ENCODE measurements at places on chromosomes 1 and 21.

- DNase-seq: no peak
Measured at GRCh38 chr1:34373912-34374311, 197.2 kb downstream of the C1orf94 start.

DNA sequence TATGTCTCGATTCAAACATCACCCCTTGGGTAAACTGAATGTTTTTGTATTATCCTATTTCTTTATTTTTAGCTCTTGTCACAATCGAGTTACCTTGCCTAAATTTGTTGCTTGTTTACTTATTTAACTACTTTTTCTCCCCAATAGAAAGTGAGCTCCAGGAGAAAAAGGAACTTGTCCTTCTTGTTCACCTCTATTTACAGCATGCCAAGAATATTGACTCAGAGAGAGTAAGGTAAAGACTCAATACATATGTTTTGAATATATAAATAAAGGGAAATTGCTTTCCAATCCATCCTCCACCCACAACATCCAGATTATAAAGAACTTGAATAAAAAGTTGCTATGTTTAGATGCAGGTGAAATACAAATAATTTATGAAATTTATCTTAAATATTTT lies 107.3 kb upstream of the PDC start:
- DNase-seq: no peak

DNA sequence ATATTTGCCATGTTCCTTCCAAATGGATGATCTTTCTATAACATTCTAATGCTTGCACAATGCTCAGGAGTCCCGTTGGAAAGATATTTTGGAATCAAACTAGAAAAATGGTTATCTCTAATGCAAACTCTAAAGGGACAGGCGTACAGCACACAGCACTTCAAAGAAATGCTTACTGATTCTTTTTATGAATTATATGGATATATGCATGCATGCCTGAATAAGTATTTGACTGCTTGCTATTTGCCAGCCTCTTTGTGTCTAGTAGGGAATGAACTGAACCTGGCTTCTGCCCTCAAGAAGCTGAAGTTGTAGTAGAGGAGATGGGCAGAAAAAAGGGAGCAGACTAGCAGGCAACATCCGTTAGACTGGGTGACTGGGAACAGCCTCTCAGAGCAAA lies 48.1 kb downstream of the PCSK9 start:
- DNase-seq: no peak

DNA sequence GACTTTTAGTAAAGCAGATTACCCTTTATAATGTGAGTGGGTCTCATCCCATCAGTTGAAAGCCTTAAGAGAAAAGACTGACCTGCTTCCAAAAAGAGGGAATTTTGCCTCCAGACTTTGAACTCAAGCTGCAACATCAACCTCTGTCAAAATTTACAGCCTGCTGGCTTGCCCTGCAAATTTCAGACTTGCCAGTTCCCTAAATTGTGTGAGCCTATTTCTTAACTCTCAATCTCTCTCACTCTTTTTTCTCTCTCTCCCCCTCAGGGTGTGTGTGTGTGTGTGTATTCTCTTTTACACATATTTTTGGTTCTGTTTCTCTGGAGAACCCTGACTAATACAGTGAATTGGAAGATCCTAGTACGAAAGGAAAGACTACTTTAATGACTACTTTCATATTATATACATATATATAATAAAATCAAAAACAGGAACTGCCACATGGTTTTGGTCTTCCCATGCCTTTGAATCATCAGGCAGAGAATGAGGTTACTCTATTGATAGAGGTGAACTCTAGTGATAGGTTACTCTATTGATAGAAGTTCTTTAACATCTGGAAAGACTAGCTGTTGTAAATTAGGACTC lies 6.4 kb downstream of the OR2C3 start:
- no peak for DNase-seq

- DNase-seq: no peak
Measured at GRCh38 chr1:78607944-78608343, 12.3 kb upstream of the IFI44L start.

DNA sequence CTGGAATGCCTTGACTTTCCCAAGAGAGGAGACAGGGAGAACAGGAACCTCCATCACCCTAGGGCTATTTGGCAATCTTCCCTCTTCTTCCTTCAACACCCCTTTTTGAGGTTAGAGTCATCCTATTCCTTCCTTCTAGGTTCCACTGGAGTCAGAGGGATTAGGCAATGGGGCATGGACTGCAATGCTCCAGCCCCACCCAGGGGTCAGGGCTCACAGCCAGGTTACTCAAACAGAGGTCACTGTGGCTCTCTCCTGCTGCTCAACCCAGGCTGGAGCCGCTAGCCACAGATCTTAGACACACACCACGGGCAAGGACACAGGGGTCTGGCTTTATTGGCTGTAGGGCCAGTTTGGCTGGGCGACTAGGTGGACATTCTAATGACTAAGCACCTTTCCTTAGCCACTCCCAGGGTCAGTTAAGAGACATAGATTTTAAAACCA lies 145.5 kb upstream of the NRIP1 start:
- no peak for DNase-seq

GRCh38 chr1:217136895-217137205 lies 413.6 kb upstream of the ESRRG start:
- no peak for DNase-seq

- DNase-seq: no peak
Measured at GRCh38 chr1:233738396-233738795, 124.5 kb downstream of the KCNK1 start.

DNA sequence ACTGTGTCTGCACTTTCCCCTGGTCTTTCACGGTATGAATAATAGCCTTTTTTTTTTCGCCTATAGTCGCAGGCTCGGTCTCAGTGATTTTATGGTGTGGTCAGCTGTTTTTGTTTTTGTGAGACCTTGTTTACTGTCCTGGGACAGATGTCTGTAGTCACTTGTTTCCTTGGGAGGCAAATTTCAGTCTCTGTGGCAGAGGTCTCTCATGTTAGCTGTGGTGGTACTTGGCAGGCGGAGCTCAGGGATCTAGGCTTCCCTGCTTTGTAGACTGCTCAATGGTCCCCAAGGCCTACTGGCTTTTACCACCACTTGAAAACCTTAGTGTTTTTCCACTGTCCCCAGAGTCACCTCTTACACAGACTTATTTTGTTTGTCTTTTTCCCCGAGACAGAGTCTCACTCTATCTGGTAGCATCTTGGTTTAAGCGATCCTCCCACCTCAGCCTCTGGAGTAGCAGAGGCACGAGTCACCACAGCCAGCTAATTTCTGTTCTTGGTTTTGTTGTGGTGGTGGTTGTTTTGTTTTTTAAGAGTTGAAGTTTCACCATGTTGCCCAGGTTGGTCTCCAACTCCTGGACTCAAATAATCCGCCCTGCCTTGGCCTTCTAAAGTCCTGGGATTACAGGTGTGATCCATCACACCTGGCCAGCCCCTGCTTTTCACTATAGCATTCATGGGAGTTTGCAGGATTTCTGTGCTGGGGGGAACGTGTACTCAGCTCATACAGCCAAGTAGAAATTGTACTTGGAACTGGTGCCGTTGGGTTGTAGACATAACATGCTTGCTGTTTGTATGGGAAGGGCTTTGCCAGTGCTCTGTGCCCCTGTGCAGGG lies 10.3 kb downstream of the RNU1-2 start:
- DNase-seq: peak; percentile 43

GRCh38 chr1:23273450-23274133 lies 56.3 kb upstream of the HTR1D start:
- DNase-seq: peak; percentile 78

DNA sequence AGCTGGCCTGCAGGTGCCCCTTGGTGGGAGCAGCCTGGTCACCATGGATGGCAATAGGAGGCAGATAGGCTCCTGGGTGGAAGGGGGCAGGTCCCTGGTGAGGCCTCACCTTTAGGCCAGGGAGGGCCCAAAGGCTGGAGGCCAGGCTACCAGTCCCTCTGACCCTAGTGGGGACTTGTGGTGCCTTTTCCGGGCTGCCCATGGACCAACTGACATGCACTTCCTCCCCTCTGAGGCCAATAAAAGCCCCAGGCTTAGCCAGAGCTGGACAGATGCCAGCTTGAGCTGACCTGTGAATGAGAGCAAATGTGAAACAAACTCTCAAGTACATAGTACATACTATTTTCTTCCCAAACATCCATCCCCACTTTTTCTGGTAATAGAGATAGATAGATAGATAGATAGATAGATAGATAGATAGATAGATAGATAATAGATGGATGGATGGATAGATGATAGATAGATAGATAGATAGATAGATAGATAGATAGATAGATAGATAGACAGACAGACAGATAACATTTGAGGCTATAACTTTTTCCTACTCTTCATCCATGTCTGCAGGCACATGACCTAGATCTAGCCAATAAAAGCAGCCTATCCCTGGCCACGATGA lies 9.2 kb upstream of the CTTNBP2NL start:
- no peak for DNase-seq

DNA sequence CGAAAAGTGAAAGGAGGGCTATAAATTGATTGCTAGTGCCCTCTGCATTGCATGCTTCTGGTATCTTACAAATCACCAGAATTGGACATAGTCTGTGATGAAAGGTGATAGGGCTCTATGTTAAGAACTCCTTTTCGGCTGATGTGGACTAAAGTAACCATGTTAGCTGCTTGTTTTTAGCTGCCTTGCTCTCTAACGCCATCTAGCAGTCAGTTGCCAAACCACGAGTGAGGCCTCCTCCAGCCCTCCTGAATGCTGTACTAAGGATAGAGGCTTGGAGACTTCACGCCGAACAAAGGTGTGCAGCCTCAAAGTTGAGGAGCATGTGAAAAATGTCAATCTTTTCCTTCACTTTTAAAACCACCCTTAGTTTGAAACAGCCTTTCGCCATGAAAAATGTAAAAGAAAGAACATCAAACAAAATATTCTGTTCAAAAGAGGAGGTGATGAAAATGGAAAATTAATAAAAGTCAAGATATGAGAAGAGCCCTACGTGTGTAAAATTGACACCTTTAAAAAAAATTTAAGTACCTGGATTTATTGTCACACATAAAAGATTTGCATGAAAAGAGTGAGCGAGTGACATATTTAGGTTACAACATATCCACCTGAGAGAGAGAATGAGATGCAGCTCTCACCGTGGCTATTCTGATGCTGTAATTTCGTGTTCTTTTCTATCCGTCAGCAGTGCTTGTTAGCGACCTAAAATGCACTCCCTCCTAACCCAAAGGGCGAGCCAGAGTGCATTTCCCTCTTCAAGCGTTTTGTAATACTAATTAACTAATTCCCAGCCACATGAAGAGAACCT lies 8.1 kb downstream of the LRRC53 start:
- DNase-seq: peak; percentile 56

DNA sequence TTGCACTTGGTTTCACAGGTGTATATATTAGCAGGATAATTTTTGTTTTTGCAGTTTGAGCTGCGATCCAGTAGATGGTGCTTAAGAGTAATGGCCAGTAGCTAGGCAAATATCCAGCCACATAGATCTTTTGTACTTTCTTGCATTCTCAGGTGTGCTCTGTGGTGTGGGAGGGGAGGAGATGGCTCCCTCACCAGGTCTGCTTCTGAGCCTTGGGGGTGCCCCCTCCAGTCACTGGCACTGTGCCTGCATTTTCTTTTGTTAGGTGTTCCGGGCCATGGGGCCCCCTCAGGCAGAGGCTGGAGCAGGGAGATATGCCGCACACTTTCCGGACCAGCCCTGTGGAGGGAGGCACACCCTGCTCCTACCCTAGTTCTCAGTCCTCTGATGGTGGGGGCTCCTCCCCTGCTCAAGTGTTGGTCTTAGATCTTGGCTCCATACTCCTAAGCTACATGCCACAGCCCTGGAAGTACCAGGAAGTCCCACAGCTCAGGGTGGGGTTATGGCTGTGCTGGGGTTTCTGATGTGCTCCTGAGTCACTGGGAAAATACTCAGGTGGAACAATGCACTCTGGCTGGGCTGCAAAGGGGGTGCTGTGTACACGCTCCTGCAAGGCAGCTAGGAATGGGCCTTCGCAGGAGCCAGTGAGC lies 197.6 kb upstream of the DMRTA2 start:
- peak; percentile 8 for DNase-seq

GRCh38 chr21:38661197-38661871 lies 144.4 kb upstream of the ETS2 start:
- DNase-seq: no peak

DNA sequence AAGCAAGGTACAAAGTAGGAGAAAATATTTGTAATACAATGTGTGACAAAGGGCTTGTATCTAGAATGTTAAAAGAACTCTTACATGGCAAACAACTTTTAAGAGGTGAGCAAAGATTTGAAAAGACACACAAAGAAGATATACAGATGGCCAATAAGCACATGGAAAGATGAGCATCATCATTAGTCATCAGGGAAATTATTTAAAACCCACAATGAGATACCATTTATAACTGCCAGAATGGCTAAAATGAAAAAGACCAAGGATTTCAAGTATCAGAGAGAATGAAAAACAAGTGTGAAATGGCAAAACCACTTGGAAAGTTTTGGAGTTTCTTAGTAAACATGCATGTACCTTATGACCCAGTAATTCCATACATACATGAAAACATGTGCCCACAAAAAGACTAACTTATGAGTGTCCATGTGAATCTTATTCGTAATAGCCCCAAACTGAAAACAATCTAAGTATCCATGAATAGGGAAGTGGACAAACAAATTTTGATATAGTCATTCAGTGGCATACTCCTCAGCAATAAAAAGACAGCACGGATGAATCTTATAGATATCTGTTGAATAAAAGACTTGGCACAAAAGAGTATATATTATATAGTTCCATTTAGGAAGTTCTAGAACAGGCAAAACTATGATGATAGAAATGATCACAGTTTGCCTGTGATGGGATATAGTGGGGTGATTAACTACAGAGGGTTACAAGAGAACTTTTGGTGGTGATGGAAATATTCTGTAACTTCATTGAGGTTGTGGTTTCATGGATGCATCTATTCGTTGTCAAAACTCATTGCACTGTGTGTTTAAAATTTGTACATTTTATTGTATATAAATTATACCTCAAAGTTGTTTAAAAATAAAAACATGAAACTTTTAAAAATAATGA lies 82.0 kb downstream of the DISP1 start:
- DNase-seq: peak; percentile 34

GRCh38 chr1:198498881-198499280 lies 41.6 kb downstream of the ATP6V1G3 start:
- peak; percentile 70 for DNase-seq

GRCh38 chr1:227945891-227946623 lies 1.7 kb downstream of the WNT9A start:
- DNase-seq: peak; percentile 25

DNA sequence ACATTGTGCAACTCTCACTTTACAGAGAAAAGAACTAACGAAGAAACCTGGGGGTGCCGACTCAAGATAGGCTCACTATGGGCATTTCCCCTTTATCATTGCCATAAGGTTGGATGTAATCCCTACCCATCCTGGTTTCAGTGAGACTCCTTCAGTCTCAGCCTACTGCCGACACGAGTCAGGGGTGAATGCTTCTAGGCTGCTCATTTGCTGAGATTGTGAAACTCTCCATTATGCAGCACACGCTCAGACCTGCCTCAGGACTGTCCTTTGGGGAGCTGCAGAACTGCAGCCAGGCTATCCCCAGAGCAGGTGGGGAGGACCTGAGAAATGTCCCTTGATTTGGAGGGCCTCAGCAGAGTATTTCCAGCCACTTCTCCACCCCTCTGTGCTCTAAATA lies 22.2 kb downstream of the TSHB start:
- no peak for DNase-seq
